Effector CD4-positive, alpha-beta T cell (primary cell): ENCODE measurements at places on chromosomes 5 and 9.

- no peak for DNase-seq
Measured at GRCh38 chr5:158033724-158034123, 174.8 kb upstream of the CLINT1 start.

GRCh38 chr9:98784831-98785806 lies 11.2 kb downstream of the ANKS6 start:
- DNase-seq, result no peak

DNA sequence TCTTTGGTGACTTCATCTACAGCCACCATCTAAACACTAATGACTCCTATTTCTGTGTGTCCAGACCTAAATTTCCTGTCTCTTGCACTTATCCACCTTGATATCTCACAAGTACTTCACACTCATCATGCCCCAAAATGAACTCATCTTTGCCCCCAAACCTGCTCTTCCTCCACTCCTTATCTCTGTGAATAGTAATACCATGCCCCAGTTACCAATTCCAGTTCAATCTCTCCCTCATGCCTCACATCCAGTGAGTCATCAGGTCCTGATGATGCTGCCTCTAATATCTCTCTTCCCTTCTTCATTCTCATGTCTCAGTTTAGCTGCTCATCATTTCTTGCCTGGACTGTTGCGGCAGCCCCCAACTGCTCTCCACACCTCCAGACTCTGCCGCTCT lies 14.9 kb upstream of the DNAJB5 start:
- no peak for DNase-seq

DNA sequence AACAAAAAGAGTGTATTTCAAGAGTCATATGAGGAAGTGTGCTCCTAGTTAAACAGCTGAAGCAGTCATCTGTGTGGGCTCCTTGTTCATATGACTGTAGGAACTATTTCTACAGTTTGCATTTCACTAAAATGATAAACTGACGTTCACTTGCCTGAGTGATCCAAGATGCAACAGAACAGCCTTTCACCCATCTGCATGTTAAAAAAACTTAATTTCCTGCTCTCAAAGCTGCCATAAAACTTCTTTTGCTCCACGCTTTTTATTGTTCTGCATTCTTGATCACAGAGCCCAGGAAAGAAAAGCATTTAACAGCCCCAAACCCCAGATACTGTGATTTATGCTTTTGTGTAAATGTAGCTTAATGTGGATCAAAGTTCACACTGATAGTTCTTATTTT lies 43.9 kb downstream of the ZNF608 start:
- no peak for DNase-seq

DNA sequence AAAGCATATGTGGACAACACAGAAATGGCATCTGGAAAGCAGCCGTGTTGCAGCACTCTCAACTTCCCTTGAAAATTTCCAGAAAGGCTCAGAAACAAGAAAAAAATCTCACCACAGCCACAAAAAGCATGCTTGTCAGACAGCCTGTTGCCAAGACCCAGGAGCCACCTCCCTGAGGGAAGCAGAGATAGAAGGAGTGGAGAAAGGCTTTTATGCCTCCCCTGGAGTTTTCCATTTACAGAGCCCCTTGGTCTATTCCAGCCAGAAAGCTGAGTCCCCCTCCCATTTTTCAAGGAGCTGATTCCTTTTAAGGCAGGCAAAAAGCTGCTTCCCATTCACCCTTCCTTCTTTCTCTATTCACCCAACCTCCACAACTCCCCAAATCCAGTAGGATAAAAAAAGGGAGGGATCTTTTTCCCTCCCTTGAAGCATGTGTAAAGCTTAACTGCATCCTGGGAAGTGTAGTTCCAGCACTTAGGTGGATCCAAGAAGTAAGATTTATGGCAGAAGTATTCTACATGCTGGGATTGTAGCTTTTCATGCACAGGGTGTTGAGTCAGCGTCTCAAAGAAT lies 37.1 kb upstream of the PALM2AKAP2 start:
- DNase-seq, result no peak

- peak; percentile 4 for DNase-seq
Measured at GRCh38 chr9:89311346-89312221, 589 bp downstream of the CKS2 start.

GRCh38 chr5:73994963-73995362 lies 369.0 kb downstream of the ARHGEF28 start:
- no peak for DNase-seq

GRCh38 chr9:71908825-71909224 lies 2.2 kb downstream of the ABHD17B start:
- no peak for DNase-seq

GRCh38 chr9:104094534-104095015 lies 466 bp downstream of the SMC2 start:
- DNase-seq, result no peak

DNA sequence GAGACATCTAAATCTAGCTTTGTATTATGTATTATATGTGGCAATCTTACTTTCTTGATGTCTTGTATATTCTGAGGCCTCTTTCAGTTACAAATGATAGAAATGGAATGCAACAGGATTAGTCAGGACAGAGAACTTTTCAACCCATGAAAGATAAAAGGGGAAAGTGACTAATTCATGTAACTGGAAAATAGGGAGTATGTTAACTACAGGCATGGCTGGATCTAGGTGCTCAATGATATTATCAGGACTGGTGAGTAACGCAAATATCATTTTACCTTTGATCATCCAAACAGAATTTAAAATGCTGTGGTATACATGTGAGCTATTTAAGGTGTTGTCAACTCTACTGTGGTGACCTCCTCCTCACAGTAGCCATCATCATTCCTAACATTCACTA lies 215.7 kb upstream of the GLRA1 start:
- DNase-seq, result no peak

DNA sequence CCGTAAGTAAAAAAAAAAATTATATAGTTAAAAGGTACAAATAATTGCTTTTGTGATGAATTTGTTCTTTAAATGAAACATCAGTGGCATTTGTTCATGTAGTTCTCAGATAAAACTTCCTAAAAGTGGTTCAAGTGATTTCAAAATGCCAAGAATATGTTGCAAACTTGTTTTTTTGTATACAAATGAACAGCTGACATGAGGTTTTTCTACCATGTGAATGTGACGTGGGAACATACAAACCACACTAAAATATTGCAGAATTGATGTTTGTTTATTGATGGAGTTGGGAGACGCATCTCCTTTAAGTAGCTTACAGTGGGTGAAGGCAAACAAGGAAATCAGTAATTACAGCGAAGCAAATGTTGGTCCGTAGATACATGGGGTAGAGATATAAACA lies 16.9 kb downstream of the BASP1 start:
- no peak for DNase-seq

- DNase-seq, result no peak
Measured at GRCh38 chr5:181189363-181189961, 15.5 kb downstream of the TRIM7 start.

DNA sequence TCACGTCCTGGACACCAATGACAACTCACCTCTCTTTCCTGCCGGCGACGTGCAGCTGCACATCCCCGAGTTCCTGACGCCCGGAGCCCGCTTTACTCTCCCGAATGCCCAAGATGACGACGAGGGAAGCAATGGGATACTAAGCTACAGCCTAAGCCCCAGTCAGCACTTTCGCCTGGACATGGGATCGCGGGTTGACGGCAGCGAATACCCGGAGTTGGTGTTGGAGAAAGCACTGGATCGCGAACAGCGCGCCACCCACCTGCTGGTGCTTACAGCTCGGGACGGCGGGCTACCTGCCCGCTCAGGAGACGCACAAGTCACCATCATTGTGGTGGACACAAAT lies 1.1 kb downstream of the PCDHAC1 start:
- DNase-seq, result no peak

- no peak for DNase-seq
Measured at GRCh38 chr5:116573702-116574366, 789 bp downstream of the SEMA6A start.

- DNase-seq, result no peak
Measured at GRCh38 chr9:10843151-10843550, 230.3 kb upstream of the PTPRD start.
